ENCODE measurements at places on chromosomes 3 and 15.

DNA sequence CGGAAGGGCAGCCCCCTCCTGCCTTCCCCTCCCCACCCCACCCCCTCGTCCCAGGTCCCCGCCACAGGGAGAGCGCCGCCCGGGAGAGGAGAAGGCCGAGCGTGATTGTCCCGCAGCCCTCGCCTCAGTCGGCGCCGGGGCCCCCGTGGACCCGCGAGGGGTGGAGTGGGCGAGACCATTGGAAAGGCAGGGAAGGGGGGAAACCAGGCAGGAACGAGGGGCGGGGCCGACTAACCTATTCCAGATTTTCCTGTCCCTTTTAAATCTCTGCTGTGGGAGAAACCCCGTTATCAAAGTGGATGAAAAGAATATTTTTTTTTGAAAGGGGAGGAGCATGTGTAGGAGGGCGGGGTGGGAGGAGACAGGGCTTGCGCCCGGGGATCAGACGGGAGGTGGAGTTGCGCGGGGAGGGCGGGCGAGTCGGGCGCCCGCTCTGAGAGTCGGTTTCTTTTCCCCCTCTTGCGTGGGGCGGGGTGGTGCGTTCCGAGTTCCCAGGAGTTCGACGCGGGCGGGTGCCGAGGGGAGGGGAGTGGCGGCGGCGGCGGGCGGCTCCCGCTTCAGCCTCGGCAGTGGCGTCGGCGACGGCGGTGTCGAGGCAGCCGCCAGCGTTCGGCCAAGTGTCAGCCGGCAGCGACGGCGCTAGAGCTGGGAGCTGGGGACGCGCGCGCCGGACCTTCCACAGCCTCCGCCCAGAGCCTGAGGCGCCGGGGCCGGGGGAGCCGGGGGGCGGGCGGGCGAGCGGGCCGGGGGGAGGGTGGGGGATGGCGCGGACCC lies at the start of gene NECTIN3:
NECTIN3 (plus strand) TSS at position 560 of the 774 bp plus-strand sequence; CDS start at position 762, 202 bp downstream.
- DNase-seq: peak; percentile 93

GRCh38 chr3:62809369-62809768 lies 65.8 kb downstream of the CADPS start:
- DNase-seq: no peak

DNA sequence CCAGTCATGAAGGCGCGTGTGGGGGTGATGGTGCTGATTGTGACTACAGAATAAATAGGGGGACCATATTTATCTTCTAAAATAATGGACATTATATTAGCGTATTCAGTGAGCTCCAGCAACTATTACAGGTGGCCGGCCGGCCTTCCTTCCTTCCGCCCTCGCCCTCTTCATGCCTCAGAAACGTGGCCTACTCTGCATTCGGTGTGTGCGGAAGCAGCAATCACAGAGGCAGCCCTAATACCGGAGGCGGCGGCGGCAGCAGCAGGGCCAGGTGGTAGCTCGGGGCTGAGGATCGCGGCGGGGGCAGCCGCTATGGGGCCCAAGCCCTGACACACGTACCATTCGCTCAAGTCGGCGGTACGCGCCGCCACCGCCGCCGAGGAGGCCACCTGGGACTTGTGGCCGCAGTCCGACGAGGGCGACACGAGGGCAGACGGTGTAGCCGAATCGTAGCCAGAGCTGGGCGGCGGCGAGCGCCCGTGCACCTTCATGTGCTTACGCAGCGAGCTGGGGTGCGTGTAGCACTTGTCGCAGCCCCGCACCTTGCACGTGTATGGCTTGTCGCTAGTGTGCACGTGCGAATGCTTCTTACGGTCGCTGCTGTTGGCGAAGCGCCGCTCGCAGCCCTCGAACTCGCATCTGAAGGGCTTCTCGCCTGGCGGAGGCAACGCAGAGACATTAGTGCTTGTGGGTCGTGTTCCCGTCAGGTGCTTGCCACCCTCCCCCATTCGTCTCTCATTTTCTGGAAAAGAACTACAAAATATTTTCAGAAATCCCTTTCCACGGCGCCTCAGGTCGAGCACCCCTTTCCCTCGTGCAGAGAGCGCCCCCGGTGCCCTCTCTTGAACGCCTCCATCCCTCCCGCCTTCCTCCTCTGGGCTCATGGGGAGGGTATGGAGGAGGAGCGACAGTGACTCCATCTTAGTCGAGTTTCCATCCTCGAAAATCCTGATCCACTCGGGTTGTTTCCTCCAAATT lies 15.5 kb downstream of the ZIC4 start:
- no peak for DNase-seq

GRCh38 chr3:129441782-129442181 lies 1.8 kb downstream of the IFT122 start:
- DNase-seq: no peak

GRCh38 chr3:21621181-21621651 lies 129.8 kb downstream of the ZNF385D start:
- DNase-seq: no peak

- no peak for DNase-seq
Measured at GRCh38 chr15:40852529-40852928, 8.7 kb downstream of the SPINT1 start.

DNA sequence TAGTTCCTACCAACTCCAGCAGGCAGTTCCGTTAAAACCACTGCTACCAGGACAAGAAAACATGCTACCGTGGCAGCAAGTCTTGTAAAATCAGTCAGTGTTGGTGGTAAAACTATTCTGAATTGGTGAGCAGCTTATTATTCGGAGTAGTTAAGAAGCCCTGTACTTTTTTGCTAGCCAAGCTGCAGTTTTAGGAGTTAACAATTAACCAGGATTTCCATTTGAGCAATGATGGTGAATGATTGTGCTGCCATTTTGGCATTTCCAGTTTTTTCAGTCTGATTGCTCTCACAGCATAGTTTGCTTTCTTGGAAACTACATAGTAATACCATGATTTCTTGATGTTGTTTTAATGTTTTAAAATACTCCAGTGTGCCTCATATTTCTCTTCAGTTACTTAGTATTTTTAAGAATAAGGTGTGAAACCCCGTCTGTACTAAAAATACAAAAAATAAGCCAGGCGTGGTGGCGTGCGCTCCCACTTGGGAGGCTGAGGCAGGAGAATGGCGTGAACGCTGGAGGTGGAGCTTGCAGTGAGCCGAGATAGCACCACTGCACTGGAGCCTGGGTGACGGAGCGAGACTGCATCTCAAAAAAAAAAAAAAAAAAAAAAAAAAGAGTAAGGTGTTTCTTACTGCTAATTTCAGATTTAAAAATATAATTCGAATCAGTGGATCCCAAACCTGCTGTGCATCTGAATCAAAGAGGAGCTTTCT lies 43.8 kb upstream of the SCAANT1 start:
- DNase-seq: no peak

DNA sequence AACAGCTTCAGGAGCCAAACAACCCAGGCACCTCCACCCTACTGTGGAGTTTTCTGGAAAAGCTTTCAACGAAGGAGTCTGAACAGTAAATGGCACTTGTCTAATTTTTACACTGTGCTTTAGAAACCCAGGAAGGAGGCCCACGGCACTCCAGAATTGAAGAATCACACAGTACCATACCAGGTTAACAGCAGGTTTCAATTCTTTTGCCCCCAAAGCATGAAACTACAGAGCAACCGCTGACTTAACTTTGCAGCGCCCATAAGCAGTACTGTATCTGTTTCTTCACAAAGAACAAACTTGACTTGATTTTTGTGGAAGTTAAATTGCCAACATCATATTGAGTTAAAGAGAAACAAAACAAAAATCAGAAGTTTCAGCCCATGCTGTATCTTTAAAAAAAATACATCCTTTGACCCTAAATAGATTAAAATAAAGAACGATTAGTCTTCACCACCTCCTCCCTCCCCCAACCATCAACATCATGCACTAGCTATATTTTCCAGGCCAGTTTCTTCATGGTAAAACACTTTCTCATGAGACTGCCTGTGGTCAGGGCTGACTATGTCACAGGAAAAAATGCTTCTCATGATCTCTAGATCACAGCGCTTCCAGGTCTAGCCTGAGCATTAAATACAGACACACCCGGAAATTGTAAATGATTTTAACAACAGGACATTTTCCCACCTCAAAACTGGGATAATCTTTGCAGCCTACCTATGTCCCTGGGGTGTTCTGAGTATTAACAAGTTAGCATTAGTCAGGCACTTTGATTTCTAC lies 456.3 kb downstream of the FOXP1 start:
- no peak for DNase-seq
